Fibroblast of skin of back (primary cell): ENCODE measurements at places on chromosomes 12 and 14.

GRCh38 chr12:53065470-53065869, 13.7 kb downstream of the SPRYD3 start:
- DNase-seq: no peak

- DNase-seq: no peak
Observed at GRCh38 chr14:35337269-35338255, 45.4 kb downstream of the PSMA6 start.

- no peak for DNase-seq
Observed at GRCh38 chr14:61573321-61573720, 122.0 kb upstream of the HIF1A start.

DNA sequence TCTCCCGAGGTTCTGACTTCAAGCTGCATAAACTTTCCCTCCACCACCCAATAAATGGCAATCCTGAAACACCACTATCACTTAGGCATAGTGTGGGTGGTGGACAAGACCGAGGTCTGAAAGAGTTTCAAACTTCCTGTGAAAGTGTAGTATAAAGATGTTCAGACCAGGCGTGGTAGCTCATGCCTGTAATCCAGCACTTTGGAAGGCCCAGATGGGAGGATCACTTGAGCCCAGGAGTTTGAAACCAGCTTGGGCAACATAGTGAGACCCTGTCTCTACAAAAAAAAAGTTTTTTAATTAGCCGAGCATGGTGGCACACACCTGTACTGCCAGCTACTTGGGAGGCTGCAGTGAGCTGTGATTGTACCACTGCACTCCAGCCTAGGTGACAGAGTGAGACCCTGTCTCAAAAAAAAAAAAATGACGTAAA, 61.9 kb downstream of the CCDC92 start:
- DNase-seq: no peak

DNA sequence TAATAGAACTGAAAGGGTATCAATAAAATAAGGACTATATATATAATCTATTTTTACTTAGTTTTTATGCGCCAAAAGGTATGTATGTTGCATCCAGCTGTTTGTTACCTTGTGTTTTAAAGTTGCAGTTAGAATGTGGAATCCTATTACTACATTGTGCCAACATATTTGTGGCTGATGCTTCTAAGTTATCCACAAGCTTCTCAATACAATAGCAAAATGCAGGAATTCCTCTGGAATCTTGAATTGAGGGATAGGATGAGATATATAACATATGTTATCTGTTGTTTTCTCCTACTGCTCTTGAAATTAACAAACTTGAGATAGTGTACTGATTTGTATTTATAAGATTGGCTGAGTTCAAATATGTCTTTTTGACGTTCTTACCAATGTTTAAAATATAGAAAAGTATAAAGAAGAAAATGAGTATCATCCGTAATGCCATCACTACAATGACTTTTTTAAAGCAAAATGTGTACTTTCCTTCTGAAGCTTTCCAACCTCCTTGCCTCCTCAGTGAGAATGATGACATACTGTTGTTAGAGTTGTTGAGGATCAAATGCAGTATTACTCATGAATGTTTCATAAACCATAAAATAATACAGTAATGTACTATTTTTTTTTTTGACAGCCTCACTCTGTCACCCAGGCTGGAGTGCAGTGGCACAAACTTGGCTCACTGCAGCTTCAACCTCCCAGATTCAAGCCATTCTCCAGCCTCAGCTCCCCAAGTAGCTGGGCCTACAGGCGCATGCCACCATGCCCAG, 6.6 kb downstream of the RAP1B start:
- DNase-seq: peak; percentile 85

DNA sequence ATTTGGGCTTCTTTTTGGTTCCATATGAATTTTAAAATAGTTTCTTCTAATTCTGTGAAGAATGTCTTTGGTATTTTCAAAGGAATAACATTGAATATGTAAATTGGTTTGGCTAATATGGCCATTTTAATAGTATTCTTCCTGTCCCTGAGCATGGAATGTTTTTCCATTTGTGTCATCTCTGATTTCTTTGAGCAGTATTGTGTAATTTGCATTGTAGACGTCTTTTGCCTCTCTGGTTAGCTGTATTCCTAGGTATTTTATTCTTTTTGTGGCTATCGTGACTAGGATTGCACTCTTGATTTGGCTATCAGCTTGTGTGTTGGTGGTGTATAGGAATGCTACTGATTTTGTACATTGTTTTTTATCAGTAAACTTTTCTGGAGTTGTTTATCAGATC, 601.9 kb downstream of the SNAPC1 start:
- DNase-seq: no peak

- peak; percentile 78 for DNase-seq
Observed at GRCh38 chr12:857611-858010, 91.9 kb downstream of the RAD52 start.

DNA sequence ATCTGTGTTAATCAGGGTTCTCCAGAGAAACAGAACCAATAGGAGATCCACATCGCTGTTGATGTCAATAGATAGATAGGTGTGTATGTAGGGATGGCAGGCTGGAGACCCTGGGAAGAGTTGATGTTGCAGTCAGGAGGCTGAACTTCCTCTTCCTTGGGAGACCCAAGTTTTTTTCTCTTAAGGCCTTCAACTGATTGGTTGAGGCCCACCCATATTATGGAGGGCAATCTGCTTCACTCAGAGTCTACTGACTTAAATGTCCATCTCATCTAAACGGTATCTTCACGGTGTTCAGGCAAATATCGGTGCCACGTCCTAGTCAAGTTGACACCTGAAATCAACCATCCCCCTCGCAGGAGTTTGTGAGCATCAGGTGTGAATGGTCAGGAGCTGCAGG, 63.0 kb downstream of the ETV6 start:
- no peak for DNase-seq

GRCh38 chr12:304805-305204, 42.2 kb upstream of the SLC6A13 start:
- no peak for DNase-seq

DNA sequence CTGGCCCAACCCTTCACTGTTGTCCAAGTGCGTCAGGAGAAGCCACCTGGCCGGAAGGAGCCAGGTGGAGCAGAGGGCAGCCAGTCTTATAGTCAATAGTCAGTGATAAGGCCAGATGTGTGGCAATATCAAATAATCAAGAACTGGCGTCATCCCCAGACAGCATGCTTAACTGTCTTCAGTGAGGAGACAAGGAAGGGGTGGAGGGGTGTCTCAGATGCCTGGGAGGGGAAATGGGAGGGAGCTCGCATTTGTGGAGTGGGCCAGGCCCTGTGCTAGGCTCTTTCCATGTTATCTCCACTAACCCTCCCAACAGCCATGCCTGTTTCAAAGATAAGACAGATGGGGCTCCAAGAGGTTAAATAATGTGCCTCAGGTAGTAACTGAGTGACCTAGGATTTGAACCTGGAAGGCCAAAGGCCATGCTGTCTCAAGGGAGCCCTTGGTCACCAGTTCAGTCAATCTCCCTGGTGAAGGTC, 48.9 kb upstream of the FOS start:
- DNase-seq: no peak

DNA sequence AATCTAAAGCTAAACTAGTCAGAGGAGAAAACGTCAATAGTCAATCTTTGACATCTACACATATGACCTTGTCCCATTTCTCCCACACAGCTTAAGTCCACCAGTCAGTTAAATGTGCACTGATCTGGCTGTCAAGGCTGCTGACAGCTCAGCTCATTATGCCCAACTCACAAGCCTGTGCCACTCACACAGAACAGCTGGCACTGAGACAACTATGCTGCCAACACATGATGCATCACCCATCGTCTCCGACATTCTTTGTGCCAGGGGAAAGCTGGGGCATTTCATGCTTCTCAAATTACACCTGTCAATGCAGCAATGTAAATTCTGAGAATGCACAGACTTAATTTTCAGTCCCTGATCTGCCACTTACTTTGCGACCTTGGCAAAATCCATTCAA, 25.3 kb downstream of the GNS start:
- peak; percentile 41 for DNase-seq

DNA sequence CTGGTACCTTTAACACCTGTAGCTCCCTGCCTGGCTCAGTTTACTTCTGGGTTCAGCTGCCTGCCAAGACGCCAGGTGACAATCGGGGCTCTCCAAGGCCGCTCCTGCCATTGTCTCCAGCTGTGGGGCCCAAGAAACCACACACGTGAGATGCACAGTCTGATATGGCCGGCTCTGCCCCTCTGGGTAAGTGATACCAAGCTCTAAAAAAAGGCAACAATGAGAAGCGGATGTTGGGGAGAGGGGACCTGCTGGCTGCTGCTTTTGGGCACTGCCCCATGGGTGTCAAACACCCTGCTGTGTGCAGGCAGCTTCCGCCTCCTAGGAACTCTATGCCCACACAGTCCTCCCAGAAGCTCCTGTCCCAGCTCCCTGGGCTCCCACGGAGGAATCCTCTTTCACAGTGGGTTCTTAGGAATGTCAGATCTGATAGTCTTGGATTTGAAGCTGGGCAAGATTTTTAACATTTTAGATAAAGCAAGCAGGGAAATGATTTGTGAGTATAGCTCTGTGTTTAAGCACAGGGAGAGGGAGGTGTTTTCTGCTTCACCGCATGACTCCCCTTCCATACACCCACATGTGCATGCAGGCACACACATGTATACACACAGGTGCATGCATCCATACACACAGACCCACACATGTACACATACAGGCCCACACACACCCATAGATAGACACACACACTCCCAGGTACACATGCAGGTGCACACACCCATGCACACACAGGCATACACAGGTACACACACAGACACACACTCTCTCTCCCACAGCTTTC, 1135.8 kb downstream of the BCL11B start:
- no peak for DNase-seq

GRCh38 chr12:49683599-49684309, 23.5 kb downstream of the FMNL3 start:
- DNase-seq: no peak

GRCh38 chr12:49230176-49230804, 34.6 kb upstream of the TUBA1C start:
- no peak for DNase-seq

DNA sequence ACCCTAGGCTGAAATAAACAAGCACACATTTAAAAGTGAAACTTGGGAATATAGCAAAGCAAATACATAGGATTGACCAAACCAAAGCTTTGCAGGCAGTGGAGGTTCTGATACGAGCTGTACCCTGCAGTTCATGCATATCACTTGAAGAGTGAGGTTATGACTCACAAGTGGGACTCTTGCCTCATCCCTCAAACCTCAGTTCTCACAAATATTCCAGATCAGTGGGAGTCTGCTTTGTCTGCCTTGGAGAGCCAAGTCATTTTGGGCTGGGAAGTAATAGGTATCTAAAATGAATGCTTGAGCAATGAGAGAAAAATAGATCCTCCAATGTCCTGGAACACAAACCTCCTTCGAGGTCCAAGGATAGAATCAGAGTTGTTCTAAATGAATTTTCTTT, 116.4 kb downstream of the LRIG3 start:
- peak; percentile 87 for DNase-seq

DNA sequence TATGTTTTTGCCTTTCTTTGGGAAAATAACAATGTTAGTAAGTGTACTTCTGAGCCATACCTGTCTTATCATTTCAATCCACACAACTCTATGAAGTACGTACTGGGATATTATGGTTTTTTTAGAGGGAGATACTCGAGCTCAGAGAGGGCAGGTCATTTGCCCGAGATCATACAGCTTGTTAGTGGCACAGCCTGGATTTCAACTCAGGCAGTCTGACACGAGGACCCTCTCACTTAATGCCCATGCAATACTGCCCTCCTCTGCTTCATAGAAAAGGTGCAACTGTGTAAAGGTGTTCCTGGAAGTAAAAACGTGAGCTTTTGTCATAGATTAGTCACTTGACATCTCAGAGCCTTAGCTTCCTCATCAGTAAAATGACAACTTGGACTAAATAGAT, 128.0 kb downstream of the NDUFA12 start:
- DNase-seq: no peak

- DNase-seq: no peak
Observed at GRCh38 chr12:11969437-11970154, 101.1 kb upstream of the BCL2L14 start.

DNA sequence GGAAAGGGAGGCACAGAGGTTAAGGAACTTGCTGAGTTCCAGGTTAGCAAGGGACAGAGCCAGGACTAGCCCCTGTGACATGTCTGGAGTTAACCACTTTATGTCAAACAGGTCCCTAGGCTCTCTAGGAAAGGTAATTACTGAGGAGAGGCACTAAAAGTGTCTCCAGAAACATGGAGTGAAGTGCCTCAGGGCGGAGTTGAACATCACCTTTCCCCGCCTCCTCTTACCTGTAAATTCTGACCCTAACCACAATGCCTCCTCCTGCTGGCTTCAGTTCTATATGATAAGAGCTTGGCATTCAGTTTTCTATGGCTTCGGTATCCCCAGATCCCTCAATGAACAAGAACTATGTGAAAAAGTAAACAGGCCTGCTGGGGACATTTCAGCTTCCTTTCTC, 18.1 kb downstream of the RPH3A start:
- no peak for DNase-seq

- DNase-seq: no peak
Observed at GRCh38 chr14:103881268-103882201, 34.2 kb upstream of the PPP1R13B start.

- no peak for DNase-seq
Observed at GRCh38 chr14:84707830-84708229, 822.1 kb upstream of the FLRT2 start.

GRCh38 chr14:104293851-104294627, 155.7 kb downstream of the KIF26A start:
- DNase-seq: no peak

DNA sequence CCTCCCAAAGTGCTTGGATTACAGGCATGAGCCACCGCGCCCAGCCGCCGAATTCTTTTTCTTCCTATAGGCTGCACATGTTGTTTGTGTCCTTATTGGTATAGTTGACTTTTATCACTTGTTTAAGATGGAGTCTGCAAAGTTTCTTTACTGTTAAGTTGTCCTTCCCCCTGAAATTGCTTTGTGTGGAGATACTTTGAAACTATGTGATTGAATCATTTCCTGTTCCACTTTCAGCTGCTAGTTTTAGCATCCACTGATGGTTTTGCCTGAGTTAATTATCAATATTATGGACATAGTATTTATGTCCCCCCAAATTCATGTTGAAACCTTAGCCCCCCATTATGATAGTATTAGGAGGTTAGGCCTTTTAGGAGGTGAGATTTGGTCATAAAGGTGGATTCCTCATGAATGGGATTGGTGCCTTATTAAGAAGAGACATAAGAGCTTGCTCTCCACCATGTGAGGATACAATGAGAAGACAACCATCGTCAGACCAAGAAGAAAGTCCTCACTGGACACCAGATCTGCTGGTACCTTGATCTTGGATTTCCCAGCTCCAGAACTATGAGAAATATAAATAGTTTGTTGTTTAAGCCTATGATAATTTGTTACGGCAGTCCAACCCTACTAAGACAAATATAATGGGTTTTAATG, 34.9 kb downstream of the PPHLN1 start:
- peak; percentile 19 for DNase-seq
